ENCODE measurements at places on chromosomes 12 and 14. TPM values are rescaled to one million over a fixed set of nuclear protein-coding genes. Genes with fewer than 3 reads are reported as not detected.

Gene POU6F1
- 8.5 TPM for polyA plus RNA-seq

Gene ABCD2
- polyA plus RNA-seq: 0.22 TPM

Gene HOXC10
- polyA plus RNA-seq: not detected

DNA sequence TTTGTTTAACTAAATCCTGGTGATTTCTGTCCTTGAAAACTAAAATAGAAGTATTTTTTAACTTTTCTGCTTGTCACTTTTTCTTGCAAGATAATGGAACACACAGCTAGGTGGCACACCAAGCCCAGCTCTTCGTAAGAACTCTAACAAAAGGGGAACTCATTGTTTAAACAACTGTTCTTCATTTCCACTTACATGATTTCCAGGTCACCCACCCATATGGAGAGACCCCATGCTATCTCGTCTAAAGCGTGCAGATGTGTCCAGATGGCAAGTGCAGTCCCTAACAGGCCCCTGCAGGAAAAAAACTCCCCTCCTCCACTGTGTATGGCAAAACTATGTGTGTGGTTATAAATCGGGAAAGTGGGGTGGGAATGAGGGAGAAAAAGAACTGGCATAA lies 43.3 kb upstream of the NT5DC3 start:
- DNase-seq: no peak

GRCh38 chr12:72278894-72279293 lies 6.7 kb downstream of the TRHDE start:
- DNase-seq: no peak

DNA sequence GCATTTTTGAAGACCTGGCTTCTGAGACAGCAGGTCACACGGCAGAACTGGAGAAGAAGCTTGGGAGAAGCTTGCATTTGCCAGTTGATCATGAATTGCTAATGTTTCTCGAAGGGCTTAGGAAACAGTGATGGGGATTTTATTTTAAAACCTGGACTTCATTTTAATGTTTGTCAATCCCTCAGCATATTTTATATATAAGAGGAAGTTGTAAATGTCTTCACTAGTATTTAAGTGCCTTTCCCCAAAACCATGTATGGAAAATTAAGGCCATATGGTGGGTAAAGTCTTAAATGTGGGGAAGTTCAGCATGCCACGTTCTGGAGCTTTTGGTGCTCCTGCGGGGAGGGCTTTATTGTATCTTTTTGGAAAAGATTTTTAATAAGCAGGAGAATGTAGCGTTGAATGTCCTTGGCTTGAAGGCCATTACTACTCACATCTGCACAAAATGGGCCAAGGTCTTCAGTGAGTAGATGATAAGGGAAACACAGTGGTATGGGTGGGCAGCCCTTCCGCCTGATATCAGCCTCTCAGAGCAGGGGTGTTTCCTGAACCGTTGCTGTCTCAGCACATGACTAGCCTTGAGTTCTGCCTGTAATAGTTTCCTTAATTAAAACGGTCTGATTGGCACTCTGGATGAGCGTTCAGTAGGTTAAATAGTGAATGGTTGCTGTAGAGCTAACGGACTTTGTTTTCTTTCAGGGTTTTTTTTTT lies 511.4 kb downstream of the PCNX1 start:
- no peak for DNase-seq

DNA sequence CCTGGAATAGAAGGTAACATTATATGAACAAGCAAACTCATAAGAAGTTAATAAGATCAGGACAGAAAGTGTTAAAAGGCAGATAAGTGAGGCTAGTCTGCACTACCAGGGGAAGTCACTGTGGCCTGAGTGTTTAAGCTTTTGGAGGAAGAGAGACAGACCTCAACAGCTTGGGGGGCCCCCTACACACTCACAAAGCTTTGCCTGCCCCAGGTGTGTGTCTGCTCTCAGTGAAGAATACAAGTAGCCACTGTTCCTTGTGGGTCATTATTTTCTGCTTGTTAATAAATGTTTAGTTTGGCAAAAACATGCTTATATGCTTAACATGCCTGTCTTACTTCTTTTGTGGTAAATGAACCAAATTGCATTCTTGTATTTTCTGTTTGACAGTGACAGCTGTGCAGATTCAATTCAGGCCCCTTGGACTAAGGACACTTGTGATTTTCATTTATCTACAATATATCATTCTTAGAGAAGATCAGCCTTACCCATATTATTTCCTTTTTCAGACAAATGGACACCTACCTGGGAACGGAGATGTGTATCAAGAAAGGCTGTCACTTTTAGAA lies 50.7 kb upstream of the C12orf71 start:
- DNase-seq: no peak

DNA sequence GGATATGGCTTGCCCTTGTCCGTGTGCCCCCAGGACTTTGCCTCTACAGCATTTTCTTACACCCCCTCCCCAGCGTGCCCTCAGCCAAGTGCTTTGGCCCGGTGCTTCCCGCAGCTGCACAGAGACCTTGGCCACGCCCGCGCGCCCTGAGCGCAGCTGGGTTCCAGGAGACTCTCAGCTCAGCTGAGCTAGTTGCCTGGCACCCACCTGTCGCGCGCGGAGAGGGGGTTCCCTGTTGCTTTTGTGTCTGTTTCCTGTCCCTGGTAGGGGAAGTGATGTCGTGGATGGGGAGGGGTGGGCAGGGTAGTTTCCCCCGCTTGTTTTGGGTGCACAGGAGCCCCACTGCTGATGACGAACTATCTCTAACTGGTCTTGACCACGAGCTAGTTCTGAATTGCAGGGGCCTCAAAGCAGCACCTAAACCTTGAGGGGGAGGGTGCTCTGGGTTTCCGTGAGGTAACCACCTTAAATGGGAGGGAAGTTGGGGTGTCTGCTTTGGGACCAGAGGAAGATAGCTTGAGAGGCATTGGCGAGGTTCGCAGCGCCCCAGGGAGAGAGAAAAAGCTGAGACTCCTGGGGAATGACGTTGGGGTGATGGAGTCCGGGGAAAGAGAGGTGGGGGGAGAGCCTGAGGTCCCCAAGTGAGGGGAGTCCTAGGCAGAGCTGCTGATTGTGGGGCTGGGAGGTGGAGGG lies 1.5 kb downstream of the DIO3 start:
- DNase-seq: no peak
